Kidney (tissue), 22 donors: ENCODE measurements at places on chromosomes 7 and 10. TPM values are rescaled to one million over a fixed set of nuclear protein-coding genes. Genes with fewer than 3 reads are reported as not detected.

WDFY4 gene
- total RNA-seq: 13.3 TPM

- DNase-seq: no peak
Observed at GRCh38 chr7:25179325-25179724, 49.0 kb downstream of the NPVF start.

- no peak for DNase-seq
Observed at GRCh38 chr7:52500841-52501240, 534.6 kb upstream of the POM121L12 start.

PTPN12 gene
- total RNA-seq: 83.1 TPM

AGBL3 gene
- 7.6 TPM for total RNA-seq
